ENCODE measurements at places on chromosomes 12 and 14. TPM values are rescaled to one million over a fixed set of nuclear protein-coding genes. Genes with fewer than 3 reads are reported as not detected.

Gene LRTM2
- total RNA-seq, result not detected

Gene SIX4
- total RNA-seq, result 2.0 TPM

Gene SLC25A47
- total RNA-seq, result not detected

Gene OXA1L
- total RNA-seq, result 102 TPM

Gene ARHGEF25
- total RNA-seq, result 2.1 TPM

Gene MANSC4
- not detected for total RNA-seq

Gene PTPN6
- 78.0 TPM for total RNA-seq

Gene PLBD1
- total RNA-seq, result 63.9 TPM

Gene RGS6
- total RNA-seq, result 32.0 TPM
